ENCODE measurements at places on chromosomes 12 and 14.

GRCh38 chr14:74936731-74937130, 13.7 kb upstream of the RPS6KL1 start:
- DNase-seq, result no peak

- no peak for DNase-seq
These were observed 101.7 kb upstream of the CLEC14A start for GRCh38 chr14:38357557-38357956.

- peak; percentile 37 for DNase-seq
These were observed 20.6 kb downstream of the CNIH1 start for GRCh38 chr14:54420478-54421142.

DNA sequence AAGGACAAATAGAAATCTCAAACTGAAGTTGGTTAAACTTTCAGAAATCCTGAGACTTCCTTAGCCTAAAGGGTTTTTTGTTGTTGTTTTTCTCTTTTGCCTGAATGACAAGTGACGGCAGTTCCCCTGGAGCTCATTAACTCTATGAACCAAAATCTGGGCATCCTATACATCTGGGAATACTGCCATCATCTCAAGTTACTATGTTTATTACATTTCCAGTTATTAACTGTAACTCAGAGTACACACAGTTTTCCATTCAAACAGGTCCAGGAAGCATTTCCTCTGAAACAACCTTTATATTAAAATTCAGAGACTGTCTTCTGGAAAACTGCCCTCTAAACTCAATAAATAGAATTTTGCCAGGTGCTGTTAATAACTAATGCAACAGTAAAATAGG, 55.6 kb upstream of the CDKL1 start:
- DNase-seq, result no peak

- DNase-seq, result peak; percentile 59
These were observed 972 bp downstream of the PTGDR start for GRCh38 chr14:52268279-52269061.

- no peak for DNase-seq
These were observed 21.6 kb downstream of the NCOR2 start for GRCh38 chr12:124545508-124546418.

GRCh38 chr12:131365821-131366260, 345.0 kb upstream of the SFSWAP start:
- no peak for DNase-seq

- DNase-seq, result no peak
These were observed 1504.6 kb upstream of the FLRT2 start for GRCh38 chr14:84025106-84026012.

GRCh38 chr12:26723379-26724308, 109.3 kb downstream of the ITPR2 start:
- no peak for DNase-seq

DNA sequence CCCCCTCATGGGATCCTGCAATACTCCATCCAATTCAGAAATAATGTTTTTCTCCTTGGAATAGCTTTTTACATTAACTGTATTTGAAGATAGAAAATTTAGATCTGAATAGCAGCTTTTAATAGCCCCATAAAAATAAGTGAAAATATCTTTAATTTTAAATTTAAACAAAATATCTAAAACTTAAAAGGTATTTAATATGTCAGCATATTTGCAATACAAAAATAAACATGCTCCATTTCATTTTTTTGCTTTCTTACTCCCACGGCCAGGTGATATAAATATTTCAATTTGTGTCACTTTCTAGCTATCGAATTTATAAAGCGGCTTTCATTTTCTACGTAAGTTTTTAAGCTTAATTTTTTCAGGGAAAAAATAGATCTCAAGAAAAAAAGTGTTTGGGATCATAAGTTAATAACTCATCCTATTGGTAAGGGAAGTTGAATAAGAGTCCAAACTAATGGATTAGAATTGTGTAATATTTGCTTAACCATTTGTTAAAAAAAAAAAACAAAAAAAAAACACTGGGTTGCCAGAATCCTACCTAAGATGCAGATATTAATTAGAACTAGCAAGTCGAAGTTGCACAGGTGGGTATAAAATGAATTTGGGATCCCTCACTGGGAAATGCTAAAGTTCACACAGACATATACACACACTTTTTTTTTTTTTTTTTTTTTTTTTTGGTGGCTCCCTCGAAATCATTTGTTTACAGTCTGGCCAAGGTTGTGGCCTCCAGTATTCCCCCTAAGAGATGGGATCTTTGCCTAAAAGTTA, 47.6 kb downstream of the PPP2R5C start:
- no peak for DNase-seq

- no peak for DNase-seq
These were observed 2.0 kb downstream of the FGF6 start for GRCh38 chr12:4443616-4444015.

- DNase-seq, result no peak
These were observed 44.8 kb downstream of the WSCD2 start for GRCh38 chr12:108173892-108174291.

GRCh38 chr14:98724734-98725133, 547.3 kb downstream of the BCL11B start:
- DNase-seq, result no peak

DNA sequence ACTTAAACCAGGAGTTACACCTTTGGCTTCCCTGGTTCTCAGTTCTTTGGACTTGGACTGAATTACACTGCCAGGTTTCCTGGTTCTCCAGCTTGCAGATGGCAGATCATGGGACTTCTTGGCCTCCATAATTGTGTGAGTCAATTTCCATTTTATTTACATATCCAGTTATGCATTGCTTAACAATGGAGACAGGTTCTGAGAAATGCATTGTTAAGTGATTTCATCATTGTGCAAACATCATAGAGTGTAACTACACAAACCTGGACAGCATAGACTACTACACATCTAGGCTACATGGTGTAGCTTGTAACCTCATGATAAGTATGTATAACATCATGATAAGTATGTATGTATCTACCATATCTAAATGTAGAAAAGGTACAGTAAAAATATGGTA, 276.1 kb upstream of the BTG1 start:
- no peak for DNase-seq

- DNase-seq, result no peak
These were observed 444.0 kb upstream of the FLRT2 start for GRCh38 chr14:85085981-85086380.

DNA sequence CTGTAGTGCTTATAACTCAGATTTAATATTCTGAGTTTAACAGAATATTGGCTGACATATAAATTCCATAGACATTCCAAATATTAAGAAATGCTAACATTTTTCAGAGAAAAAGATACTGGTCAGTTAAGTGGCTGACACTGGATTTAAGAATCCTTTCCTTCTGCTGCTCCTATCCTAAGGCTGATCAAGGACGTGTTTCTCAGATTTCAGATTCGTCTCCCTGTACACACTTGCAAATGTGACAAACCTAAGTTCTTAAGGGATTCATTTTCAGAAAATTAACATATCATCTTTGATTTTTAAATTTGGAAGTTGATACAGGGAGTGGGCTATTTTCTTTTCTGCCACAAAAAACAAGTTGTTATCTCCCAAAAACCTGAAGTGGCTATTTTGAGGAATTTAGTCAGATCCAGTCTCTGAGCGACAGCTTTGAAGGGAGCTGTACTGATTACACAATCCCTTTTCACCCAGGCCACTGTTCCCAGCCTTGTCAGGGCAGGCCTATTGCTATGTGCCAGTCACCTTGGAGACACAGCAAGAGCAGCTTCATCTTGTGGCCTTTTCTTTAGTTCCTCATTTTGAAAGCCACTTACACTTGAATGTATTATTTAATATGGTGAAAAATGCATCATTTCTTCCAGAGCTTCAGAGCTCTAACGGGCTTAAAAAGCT, 370.6 kb downstream of the KCNH5 start:
- no peak for DNase-seq

DNA sequence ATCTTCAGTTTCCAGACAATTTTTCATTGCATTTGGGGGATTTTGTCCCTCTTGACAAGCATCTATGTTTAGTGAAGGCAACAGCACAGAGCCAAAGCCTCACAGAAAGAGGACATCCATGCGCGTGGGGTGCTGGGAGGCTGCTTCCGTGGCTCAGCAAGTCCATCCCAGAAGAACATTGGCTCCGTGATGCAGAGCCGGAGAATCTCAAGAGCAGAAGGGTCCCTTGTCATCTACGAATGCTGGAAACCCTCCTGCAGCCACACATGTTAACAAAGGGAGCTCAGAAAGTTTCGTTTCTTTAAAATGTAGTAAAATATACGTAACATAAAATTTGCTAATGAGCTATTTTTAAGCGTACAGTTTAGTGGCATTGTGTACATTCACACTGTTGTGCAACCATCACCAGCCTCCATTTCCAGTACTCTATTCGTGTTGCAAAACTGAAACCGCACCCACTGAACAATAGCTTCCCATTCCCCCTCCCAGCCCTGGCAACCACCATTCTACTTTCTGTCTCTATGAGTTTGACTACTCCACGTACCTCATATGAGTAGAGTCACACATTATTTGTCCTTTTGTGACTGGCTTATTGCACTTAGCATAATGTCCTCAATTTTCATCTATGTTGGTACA, 185.9 kb downstream of the TTC7B start:
- DNase-seq, result no peak

- DNase-seq, result no peak
These were observed 198.2 kb downstream of the CHST11 start for GRCh38 chr12:104654665-104655609.

- no peak for DNase-seq
These were observed 29.2 kb upstream of the LHX5 start for GRCh38 chr12:113500782-113501311.

- no peak for DNase-seq
These were observed 66.4 kb upstream of the STK38L start for GRCh38 chr12:27177706-27178105.

- DNase-seq, result peak; percentile 54
These were observed 19.9 kb downstream of the HRK start for GRCh38 chr12:116861320-116861719.

DNA sequence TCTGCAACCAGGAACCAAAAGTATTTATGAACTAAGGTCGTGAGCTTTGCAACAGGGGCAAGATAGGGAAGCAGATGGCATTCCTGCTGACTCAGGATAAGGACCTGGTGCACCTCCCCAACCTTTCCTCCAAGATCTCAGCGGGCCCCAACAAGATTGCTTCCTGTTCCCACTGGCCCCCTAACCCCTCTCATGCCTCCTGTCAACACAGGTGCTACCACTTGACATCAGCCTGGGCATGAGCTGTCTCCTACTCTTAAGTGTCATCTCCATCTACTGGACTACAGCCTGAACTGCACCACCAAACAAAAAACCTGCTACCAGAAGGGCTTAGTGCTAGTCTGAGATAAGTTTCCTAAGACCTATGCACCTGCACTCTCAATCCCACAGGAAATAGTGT, 32.7 kb downstream of the MED6 start:
- DNase-seq, result peak; percentile 3

DNA sequence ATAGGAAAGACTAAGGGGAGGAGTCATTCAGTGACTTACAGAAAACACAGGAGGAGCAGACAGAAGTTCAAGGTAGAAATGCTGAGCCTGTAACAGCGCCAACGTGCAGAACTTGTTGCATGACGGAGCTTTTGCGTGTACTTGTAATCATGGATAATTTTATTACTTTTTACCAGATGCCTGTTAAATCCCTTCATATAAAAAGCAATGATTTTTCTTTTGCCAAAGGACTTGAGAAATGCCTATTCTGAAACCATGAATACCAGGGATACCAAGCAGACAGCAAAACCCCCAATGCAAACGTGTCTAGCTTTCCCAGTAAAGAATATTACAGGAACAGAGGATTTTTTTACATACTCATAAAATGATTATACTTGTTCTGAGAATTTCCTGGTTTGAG, 163.6 kb upstream of the GSC start:
- DNase-seq, result no peak

- DNase-seq, result no peak
These were observed 57.8 kb downstream of the GTF2A1 start for GRCh38 chr14:81162941-81163340.

DNA sequence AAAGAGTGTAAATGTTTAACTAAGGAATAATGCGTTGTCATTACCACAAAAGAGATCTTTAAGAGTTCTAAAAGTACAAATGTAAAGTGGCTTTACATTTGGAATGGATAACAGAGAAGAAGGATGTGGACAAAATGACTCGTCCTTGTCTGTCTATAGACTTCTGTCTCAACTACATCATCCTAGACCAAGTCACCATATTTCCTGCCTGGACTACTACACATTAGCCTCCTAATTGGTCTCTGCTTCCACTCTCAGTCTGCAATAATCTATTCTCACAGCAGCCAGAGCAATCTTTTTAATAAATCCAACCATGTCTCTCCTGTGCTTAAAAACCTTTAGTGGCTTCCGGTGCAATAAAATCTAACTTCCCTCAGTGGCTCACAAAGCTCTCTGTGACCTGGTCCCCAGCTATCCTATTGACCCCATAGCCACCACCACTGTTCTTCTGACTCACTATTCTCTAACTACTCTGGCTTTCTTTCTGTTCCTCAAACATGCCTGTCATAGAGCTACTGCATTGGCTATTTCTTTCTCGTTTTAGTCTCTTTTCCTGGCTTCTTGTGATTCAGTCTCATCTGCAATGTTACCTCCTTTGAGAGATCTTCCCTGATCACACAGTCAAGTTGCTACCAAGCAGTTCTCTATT, 91.1 kb downstream of the MYF5 start:
- no peak for DNase-seq

GRCh38 chr14:54166049-54166950, 209.7 kb upstream of the BMP4 start:
- no peak for DNase-seq

- peak; percentile 31 for DNase-seq
These were observed 11.5 kb downstream of the SYNDIG1L start for GRCh38 chr14:74414403-74415114.

DNA sequence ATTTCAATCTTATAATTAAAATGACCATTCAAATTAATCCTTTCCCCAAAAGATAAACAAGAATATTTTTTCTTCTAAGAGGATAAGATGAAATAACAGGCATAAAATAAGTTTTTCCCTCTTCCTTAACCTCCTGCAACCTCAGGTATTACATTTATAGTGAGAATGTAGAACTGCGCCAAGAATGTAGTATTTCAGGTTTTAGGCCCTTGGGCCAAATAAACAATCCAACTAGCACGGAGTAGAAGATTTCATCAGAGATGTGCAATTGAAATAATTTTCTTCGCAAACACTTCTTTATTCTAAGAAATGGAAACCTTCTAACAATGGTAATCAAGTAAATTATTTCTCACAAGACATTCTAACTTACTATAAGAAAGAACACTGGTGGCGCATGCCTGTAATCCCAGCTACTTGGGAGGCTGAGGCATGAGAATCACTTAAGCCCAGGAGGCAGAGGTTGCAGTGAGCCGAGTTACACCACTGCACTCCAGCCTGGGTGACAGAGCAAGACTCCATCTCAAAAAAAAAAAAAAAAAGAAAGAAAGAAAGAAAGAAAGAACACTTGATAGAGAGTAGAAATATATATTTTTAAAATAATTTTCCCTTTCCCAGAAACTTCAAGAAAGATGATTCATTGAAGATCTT, 100.8 kb downstream of the TAOK3 start:
- DNase-seq, result no peak
